SK-N-MC (cell line): ENCODE measurements at places on chromosomes 12 and 14.
A peak's percentile ranks its signal among the peaks of the same experiment; 100 is the strongest.

GRCh38 chr12:69023840-69024239 lies 90.9 kb upstream of the CPM start:
- no peak for DNase-seq

- DNase-seq, result no peak
Observed at GRCh38 chr12:100808777-100809176, 14.2 kb downstream of the ANO4 start.

DNA sequence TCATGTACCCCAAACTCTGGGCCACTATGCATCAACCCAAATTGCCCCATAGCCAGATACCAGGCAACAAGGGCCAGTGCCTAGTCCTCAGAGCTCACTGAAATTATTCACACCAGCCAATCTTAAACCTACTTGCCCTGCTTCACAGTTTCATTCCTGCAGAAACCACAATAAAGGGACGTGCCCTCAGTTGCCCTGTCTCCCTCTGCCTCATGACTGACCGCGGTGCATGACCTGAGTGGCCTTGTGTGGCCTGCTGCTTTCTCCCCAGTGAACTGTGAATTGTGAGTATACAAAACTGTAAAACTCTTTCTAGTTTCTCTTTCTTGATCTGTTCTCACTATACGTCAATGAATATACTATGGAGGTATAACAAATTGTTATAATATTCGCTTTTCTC lies 490.9 kb upstream of the MIS18BP1 start:
- no peak for DNase-seq

- DNase-seq, result peak; percentile 51
Observed at GRCh38 chr12:99059824-99060511, 414.9 kb downstream of the APAF1 start.

GRCh38 chr14:101008631-101009336 lies 105.3 kb upstream of the RTL1 start:
- DNase-seq, result no peak

GRCh38 chr12:6635375-6635855 lies 344 bp downstream of the LPAR5 start:
- no peak for DNase-seq

GRCh38 chr14:53539489-53540126 lies 386.5 kb upstream of the DDHD1 start:
- no peak for DNase-seq

DNA sequence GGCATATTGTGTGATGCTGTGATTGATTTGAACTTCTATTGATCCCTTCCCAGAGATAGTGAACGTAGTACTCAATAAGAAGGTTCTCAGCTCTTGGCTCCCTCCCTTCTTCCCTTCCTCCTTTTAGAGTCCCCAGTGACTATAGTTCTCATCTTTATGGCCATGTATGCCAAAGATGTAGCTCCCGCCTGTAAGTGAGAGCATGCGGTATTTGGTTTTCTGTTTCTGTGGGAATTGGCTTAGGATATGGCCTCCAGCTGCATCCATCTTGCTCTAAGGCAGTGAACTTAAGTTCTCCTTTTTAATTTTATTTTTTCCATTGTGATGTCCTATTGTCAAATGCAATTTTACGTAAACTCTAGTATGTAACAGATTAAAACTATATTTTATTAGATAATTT lies 109.5 kb downstream of the AEBP2 start:
- no peak for DNase-seq

DNA sequence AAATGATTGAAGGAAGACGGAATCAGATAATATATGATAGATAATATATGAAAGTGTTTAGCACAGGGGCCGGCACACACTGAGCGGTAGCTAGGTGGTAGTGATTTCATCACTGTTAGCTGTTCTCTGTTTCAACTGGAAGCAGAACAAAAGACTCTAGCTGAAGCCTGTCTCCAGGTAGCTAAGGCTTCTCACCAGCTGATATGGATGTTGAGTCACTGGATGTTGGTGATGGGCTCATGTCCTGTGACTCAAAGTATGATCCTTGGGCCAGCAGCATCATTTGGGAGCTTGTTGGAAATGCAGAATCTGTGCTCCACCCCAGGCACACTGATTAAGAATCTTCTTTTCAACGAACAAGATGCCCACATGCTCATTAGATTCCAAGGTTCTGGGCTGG lies 21.7 kb upstream of the KCNA5 start:
- no peak for DNase-seq
